GM23248 (cell line): ENCODE measurements at places on chromosomes 2 and 18. TPM values are rescaled to one million over a fixed set of nuclear protein-coding genes. Genes with fewer than 3 reads are reported as not detected.

Gene MARCHF4
- total RNA-seq = 10.6 and 14.5 TPM in 2 replicates

Gene SKOR2
- total RNA-seq = not detected in 2 replicates

DNA sequence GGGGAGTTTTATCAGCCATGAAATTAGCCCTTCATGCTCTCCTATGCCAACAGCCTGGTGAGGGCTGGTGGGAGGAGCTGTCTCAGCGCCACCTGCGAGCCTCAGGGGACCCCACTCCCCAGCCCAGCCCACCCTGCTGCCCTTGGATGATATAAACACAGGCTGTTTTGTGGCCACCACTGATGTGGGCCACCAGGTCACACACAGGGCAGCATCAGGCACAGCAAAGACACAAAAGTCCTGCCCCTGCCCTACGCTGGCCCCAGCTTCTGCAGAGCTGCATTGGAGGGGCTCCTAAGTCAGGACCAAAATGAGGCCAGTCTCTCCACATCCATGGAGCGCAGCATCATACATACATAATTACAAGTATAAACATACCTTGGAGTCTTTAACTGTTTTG lies 110.6 kb upstream of the TEX51 start:
- no peak for DNase-seq

GRCh38 chr2:152396763-152397162 lies 61.8 kb downstream of the FMNL2 start:
- peak; percentile 44 for DNase-seq

- DNase-seq = no peak
Observed at GRCh38 chr2:231928481-231928880, 2.3 kb upstream of the NPPC start.

DNA sequence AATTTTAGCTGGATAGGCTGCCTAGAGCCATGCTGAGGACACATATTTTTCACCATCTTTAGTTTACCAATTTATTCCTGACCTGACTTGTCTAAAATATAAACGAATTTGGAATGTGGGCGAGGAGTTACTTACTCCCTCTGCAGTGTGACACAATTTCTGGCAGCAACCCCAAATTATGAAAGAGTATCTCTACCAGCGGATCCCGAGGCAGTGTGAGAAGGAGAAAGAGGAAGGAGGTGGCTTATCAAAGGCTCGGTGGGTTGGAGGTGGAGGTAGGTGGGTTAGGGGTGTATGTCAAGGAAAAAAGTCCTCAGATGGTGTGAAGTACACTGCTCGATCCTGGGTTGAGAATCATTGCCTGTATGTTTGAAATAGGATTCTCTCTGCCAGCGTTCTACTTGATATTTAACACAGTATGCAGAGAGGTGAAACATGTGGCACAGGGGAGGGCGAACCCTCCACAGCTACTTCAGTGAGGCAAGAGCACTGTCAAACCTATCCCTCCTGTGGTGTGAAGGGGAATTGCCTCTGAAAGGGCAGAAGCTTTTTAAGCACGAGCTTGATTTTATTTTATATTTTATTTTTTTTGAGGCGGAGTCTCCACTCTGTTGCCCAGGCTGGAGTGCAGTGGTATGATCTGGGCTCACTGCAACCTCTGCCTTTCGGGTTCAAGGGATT lies 76.0 kb downstream of the RFTN2 start:
- DNase-seq = peak; percentile 58

DNA sequence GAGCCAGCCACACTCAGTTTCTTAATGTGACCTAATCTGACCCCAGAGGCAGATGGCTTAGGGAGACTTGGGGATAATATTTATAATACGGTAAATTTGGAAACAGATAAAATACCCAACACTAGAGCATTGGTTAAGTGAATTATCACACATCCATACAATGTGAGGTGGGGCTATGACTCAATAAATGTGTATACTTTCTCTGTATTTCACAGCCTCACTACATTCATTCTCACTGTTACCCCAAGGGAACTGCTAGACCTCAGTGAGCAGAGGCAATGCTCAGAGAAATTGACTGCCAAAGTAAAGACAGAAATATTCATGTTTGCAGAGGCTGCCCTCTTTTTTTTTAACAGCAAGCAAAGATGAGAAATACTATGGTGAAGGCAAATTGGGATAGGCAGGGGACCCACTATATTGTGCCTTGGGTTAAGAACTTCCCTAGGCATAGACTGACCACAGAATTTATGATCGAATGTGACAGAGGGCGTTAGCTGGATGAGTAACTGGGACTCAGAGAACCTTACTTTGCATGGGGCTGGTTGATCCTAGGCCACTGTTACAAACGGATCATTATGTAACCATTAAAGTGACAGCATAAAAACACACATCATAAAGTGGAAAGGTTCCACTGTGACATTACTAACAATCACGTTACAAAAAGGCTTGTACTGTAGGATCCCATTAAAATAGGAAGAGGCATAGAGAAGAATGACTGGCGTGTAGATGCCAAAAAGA lies 246.0 kb upstream of the LYPD1 start:
- no peak for DNase-seq
